ENCODE measurements at places on chromosomes 16 and 17.
A peak's percentile ranks its signal among the peaks of the same experiment; 100 is the strongest.

GRCh38 chr16:84286578-84287240, 8.0 kb upstream of the WFDC1 start:
- no peak for DNase-seq

GRCh38 chr16:55773859-55774549, 58.9 kb downstream of the CES1 start:
- DNase-seq: no peak

GRCh38 chr17:416293-417206, 63.9 kb upstream of the RPH3AL start:
- DNase-seq: no peak

- peak; percentile 33 for DNase-seq
Measured at GRCh38 chr17:75872434-75873351, 5.7 kb downstream of the TRIM47 start.

DNA sequence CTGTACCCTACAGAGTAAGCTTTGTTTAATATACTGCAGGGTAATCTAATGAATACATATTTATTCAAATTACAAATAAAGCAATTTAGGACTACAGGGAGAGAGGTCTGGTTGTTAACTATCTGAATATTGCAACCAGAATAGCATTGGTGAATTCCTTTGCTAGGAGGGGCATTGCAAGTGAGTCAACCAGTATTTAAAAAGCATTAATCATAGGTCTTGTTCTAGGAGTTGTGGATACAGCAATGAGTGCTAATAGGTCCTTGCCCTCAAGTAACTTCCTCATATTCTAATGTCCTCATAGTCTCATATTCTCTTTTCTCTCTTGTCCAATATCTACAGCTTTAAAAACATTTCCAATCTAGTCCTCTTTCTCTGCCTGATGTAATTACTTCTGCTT, 531.4 kb downstream of the CDH11 start:
- no peak for DNase-seq

GRCh38 chr16:3029491-3030221, 5.8 kb downstream of the THOC6 start:
- DNase-seq: no peak

GRCh38 chr17:11446316-11446715, 152.0 kb upstream of the DNAH9 start:
- no peak for DNase-seq

GRCh38 chr16:82655720-82656490, 29.1 kb downstream of the CDH13 start:
- no peak for DNase-seq

DNA sequence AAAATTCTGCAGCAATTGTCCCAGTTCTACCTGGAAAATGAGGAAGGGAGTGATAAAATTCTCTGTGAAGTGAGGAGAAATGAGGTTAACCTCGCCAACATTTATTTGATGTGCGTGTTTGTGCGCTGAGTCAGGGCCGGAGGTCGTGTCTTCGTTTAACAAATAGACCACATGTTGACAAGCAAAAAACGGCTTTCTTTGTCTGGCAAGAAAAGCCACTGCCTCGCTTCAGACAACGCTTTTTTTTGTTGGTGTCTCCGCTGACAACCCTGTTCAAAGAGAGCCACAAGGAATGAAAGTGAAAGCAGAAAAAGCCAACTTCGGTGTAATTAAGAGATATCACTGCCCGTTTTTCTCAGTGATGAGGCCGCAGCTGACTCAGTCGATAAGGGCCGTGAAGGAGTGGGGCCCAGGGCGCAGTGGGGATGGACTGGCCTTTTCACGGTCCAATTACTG, 510.6 kb downstream of the CDH13 start:
- peak; percentile 36 for DNase-seq

- DNase-seq: no peak
Measured at GRCh38 chr16:59173408-59173831, 439.3 kb upstream of the GOT2 start.

- DNase-seq: no peak
Measured at GRCh38 chr17:6450926-6451832, 6.9 kb downstream of the PIMREG start.

DNA sequence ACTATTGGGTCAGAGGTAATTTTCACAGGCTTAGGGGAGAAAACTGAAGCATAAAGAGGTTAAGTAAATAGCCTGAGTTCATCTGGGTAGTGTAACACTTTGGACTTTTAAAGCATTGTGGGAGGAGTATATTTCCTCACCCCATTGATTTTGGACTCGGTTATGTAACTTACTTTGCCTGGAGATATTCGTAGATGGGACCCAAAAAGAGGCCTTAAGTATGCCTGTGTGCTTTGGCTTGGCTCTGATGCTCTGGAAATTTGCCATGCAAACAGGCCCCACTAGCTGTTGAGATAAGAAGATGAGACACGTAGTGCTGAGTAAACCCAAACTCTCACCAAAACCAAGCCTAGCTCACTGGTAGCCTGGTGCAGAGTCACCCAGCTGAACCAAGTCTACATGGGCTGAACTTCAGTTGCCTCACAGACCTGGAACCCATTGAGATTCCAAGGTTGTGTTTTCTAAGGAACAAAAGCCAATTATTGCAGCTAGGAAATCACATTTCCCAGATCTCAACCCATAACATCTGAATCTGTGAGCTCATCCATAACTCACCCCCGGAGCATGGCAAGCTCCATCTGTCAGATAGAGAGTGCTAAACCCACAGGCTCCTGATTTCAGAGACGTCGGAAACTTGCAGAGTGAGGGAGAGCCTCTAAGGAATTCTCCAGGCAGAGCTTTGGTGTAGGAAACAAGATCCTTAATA, 536.0 kb upstream of the C16orf82 start:
- DNase-seq: no peak

DNA sequence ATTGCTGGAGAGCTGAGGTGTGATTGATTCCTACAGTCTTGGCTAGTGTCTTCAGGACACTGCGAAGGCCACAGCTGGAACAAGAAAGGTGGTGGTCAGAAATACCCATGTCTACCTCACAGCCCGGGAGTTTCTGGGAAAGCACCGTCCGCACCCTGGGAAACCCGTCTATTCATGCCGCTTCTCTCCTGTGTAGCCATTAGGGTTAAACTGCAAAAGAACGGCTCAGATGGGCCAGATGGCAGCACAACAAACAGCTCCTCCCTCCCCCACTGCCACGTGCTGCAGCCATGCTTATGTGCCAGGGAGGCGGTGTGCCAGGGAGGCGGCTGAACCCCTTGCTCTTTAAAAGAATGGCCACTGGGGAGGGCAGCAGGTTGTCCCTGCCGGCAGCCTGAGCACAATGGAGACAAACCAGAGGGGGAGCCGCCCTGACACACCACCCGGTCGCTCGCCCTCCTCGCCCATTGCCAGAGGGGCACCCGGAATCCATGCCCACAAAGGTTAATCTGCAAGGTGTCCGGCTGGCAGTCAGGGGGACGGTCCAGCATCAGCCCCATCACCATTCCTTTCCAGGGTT, 65.2 kb downstream of the CYTH1 start:
- peak; percentile 95 for DNase-seq

GRCh38 chr17:80989586-80989913, 2.1 kb upstream of the CHMP6 start:
- no peak for DNase-seq

DNA sequence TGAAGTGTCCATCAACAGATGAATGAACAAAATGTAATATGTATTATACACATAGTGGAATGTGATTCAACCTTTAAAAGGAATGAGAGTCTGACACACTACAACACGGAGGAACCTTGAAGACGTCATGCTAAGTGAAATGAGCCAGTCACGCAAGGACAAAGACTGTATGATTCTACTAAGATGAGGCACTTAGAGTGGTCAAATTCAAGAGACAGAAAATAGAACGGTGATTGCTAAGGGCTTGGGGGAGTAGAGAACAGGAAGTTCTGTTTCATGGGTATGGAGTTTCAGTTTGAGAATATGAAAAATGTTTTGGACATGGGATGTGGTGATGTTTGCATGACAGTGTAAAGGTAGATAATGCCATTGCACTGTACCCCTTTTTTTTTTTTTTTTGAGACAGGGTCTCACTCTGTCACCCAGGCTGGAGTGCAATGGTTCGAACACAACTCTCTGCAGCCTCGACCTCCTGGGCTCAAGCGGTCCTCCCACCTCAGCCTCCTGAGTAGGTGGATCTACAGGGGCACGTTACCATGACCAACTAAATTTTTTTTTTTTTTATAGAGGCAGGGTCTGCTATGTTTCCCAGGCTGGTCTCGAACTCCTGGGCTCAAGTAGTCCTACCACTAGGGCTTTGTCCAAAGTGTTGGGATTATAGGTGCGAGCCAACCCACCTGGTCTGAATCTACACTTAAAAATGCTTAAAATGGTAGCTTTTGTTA, 2.9 kb upstream of the CCDC102A start:
- no peak for DNase-seq

GRCh38 chr16:25298165-25298872, 40.7 kb upstream of the ZKSCAN2 start:
- no peak for DNase-seq

GRCh38 chr16:85167589-85168537, 55.6 kb upstream of the CIBAR2 start:
- no peak for DNase-seq

DNA sequence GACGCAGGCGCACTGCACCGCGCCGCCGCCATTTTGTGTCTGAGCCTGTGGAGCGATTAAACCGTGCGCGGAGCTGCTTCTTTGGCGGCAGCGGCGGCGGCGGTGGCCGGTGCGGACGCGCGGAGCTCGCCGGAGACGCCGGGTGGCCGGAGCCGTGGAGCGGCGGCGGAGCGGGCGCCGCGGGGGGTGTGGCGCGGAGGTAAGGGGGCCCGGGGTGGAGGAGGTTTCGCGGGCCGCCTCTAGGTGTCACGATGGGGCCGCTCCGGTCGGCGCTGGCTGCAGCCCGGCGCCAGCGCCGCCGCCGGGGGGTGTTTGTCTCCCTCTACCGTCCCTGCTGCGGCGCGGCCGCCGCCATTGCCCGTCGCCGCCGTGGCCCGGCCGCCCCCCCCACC, at the start of gene CTCF:
Gene CTCF (plus strand): TSS at position 1 of the 392 bp plus-strand sequence. CDS start 48,307 bp downstream, outside the sequence.
- peak; percentile 82 for DNase-seq

GRCh38 chr17:27939474-27940465, 46.6 kb upstream of the LYRM9 start:
- DNase-seq: no peak

DNA sequence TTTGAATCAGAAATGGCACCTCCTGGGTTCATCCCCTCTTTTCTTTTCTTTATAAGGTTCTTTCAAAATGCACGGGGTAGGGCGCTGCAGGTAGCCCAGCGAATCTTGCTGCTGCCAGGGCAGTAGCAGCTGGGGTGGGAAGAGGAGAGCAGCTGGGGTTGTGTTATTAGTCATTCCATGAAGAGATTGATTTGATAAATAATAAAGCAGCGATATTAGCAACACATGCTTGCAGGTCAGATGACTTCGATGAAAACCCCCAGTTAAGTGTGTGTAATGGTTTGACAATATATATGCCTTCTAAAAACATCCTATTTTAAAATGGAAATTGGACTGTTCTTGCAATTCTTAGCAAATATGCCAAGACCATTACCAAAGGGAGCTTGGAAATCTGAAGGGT, 200.7 kb downstream of the CCDC182 start:
- no peak for DNase-seq

GRCh38 chr16:57903656-57904055, 67.3 kb downstream of the CNGB1 start:
- no peak for DNase-seq

GRCh38 chr17:978103-979093, 1.2 kb downstream of the NXN start:
- no peak for DNase-seq

GRCh38 chr16:2048116-2048543, 345 bp downstream of the TSC2 start:
- DNase-seq: no peak

GRCh38 chr16:10511829-10512228, 68.6 kb downstream of the EMP2 start:
- DNase-seq: no peak

GRCh38 chr16:23146877-23147601, 2.2 kb downstream of the USP31 start:
- DNase-seq: no peak

GRCh38 chr17:4897198-4897687, 2.1 kb upstream of the C17orf107 start:
- DNase-seq: no peak

- no peak for DNase-seq
Measured at GRCh38 chr17:31721291-31722025, 137.6 kb downstream of the COPRS start.

- DNase-seq: no peak
Measured at GRCh38 chr17:48483471-48484131, 47.2 kb downstream of the HOXB1 start.

- DNase-seq: no peak
Measured at GRCh38 chr17:34366529-34367107, 3.6 kb upstream of the CCL1 start.

GRCh38 chr16:7763111-7763510, 430.5 kb downstream of the RBFOX1 start:
- no peak for DNase-seq

DNA sequence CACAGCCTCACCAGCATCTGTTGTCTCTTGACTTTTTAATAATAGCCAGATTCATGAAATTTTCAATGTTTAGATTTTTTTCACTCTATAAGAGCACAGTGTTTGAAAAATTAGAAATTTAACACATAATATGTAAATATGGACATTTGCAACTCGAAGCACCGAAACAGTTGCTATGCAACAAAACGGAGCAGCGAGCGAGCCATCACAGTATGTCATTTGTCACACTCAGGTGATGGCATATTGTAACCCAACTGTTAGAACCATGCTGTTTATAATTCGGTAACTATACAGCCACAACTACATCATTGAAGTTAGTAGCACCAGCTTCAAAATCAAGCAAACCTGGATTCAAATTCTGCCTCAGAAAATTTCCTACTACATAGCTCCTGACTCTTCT, 410.8 kb downstream of the NPIPA8 start:
- DNase-seq: no peak

- no peak for DNase-seq
Measured at GRCh38 chr16:86344586-86344871, 165.8 kb upstream of the FOXF1 start.

- DNase-seq: no peak
Measured at GRCh38 chr16:11507991-11508390, 78.7 kb downstream of the LITAF start.

GRCh38 chr17:29048440-29049368, 5.8 kb downstream of the PIPOX start:
- DNase-seq: no peak

- no peak for DNase-seq
Measured at GRCh38 chr17:40130352-40131042, 8.7 kb downstream of the MSL1 start.

DNA sequence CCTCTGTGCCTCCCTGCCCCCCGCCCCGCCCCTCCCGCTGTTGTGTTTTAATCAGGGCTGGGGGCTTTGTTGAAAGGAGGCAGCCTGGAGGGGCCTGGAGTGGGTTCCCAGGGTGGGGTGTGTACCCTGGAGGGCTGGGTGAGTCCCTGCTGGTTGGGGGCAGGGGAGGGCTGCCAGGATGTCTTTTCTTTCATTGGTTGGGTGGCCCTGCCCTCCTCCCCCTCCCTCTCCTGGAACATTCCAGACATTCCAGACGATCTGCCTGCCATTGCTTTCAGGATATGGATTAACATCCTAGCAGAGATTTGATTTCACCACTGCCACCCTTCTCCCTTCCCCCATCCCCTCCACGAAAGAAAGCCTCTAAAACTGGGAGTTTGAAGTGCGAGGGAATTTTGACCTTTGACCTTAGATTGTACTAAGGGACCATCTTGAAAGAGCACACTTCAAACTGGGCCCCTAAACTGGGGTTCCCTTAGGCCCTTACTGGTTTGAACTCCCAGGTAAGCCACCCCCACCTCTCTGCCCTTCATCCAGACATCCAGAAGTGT, 25.3 kb downstream of the IGF2BP1 start:
- no peak for DNase-seq

Data from midbrain (tissue), 1 donor.